ENCODE measurements at places on chromosomes 12 and 14. TPM values are rescaled to one million over a fixed set of nuclear protein-coding genes. Genes with fewer than 3 reads are reported as not detected.

The TSPAN19 gene
- not detected for total RNA-seq

DNA sequence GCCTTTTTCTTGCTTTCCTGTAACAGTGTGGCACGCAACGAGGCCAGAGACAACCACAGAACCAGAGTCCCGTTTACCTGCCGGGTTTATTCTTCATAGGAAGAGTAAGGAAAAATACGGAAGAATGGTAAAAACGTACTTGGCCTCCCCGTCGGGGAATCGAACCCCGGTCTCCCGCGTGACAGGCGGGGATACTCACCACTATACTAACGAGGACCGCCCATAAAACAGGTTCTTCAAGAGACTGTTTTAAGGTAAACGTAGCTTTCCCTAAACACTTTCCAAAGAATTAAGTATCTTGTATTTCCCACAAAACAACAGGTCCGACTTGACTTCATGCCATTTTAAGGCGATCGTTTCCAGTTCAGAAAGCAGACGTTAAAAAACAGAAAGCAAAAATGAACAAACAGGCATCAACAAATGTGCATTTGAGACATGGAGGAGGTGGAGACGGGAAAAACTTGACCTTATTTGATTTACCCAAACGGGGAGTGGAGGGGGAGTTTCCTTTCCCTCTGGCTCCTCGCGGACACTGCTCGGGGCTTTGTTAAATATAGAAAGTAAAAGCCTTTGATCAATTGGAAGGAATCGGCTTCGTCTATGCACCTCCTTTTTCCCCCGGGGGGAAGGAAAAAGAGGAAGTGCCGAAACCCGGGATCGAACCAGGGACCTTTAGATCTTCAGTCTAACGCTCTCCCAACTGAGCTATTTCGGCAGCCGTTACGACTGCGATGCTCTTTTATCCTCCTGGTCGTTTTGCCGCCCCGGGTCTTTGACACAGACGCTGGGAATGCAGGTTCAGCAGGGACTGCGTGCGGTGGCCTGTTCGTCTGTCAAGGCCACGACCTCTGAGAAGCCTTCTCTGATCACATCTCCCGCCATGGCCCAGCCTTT is 13.0 kb upstream of the UBC start:
- H3K4me1 ChIP-seq, result peaks cover 12% of the 10 kb centered on the region
- H3K4me3 ChIP-seq, result peak overlapping the region; percentile 85
- H3K27ac ChIP-seq, result peak overlapping the region; percentile 72
- DNase-seq, result peak; percentile 78

GRCh38 chr14:71698673-71699072 is 233.6 kb upstream of the RGS6 start:
- no peak overlapping the region for H3K27ac ChIP-seq
- no peaks in the 10 kb centered on the region for H3K27me3 ChIP-seq
- no peaks in the 10 kb centered on the region for H3K4me1 ChIP-seq
- no peak for DNase-seq

DNA sequence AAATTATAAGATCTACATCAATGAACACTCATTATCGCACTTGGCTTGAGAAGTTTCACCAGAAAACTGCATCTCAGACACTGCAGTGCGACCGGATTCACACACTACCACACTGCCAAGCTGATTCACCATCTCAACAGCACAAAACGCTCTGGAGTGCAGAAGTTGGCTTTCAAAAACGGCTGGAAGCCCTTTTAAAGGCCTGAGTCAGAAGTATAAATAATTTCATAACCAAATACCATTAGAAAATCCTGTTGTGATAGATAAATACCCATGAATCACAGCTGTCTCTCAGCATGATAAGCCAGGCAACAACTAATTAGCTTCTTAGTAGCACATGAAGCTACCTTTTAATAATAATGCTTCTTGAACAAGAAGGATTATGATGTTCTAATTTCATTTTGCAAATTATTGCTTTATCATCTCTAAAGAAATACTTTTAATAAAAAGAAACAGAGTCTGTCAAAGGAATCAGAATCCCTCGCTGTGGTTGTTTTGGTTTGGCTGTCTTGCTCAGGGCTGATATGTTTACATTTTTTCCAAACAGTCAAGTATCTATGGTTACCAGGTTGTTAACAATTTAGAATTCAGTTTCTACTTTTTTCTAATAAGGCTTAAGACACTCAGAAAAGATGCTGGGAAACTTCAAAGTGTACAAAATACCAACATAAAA is 51.2 kb downstream of the SLC2A13 start:
- no peaks in the 10 kb centered on the region for H3K4me1 ChIP-seq
- H3K36me3 ChIP-seq, result no peaks in the 10 kb centered on the region
- no peak overlapping the region for H3K4me3 ChIP-seq
- no peaks in the 10 kb centered on the region for H3K27me3 ChIP-seq
- no peak overlapping the region for H3K27ac ChIP-seq

- H3K4me1 ChIP-seq, result peaks cover 20% of the 10 kb centered on the region
- H3K4me3 ChIP-seq, result no peak overlapping the region
- no peak overlapping the region for H3K27ac ChIP-seq
- H3K27me3 ChIP-seq, result no peaks in the 10 kb centered on the region
These were observed 66.7 kb downstream of the ZFP36L1 start for GRCh38 chr14:68726093-68726695.

DNA sequence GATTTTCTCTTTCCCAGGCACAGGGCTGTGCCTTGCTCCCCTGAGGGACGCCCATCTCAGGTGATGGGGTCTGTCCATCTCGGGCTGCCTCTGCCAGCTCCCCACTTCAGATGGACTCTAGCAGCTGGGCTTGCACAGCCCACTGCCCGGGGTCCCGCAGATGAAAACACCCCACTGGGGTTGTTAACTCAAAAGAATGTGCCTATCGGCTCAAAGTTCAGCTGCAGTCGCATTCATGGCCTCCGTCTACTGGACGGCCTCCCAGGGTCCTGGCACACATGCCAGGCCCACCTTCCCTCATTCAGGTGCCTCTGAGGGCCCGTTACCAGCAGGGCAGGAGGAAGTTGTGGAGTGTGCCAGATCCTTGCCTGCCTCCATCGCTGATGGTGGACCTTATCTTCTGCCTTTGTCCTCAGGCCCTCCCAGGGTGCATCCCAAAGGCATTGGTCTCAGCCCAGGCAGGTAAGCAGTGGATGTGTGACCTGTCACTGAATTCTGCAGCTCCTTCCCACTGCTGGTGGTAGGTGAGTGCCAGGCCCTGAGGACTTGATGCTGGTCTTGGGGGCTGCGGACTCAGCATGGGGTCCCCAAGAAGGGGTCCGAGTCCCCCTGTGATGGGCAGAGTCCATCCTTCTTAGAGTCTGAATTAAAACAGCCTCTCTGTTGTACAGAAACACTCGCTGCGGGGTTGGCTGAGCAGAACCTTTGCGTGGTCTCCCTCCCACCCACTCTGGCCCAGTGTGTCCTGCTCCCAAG is 324.6 kb upstream of the DIO3 start:
- H3K27me3 ChIP-seq, result no peaks in the 10 kb centered on the region
- H3K4me1 ChIP-seq, result no peaks in the 10 kb centered on the region
- H3K4me3 ChIP-seq, result no peak overlapping the region
- no peak overlapping the region for H3K27ac ChIP-seq
- no peak for DNase-seq

- H3K4me1 ChIP-seq, result peaks cover 3% of the 10 kb centered on the region
- H3K27me3 ChIP-seq, result no peaks in the 10 kb centered on the region
- no peak for DNase-seq
- no peak overlapping the region for H3K4me3 ChIP-seq
- no peak overlapping the region for H3K27ac ChIP-seq
- peaks cover 66% of the 10 kb centered on the region for H3K36me3 ChIP-seq
These were observed 19.9 kb downstream of the RPS6KL1 start for GRCh38 chr14:74902941-74903705.

- DNase-seq, result no peak
- H3K4me3 ChIP-seq, result no peak overlapping the region
- peaks cover 68% of the 10 kb centered on the region for H3K4me1 ChIP-seq
- H3K27ac ChIP-seq, result peak overlapping the region; percentile 94
- peaks cover 22% of the 10 kb centered on the region for H3K36me3 ChIP-seq
These were observed 4.3 kb downstream of the GAPDH start for GRCh38 chr12:6538420-6539313.

DNA sequence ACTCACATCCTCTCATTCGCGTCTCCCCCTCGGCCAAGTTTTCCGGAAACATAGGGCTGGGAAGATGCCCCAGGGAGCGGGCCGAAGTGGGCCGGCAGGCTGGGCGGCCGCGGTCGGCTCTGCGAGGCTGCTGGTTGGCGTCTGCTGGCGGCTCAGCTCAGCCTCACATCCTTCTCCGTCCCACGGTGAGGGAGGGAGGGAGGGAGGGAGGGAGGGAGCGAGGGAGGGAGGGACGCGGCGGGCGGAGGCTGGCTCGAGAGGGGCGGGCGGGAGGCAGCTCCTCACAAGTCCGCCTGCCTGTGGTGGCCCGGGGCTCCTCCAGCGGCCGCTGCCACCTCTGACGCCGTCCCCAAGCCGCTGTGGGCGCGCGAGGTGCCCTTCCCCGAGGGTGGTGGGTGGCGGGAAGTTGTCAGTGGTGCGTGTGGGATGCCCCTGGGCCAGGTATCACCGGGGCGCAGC is 93.8 kb downstream of the RFLNA start:
- peak; percentile 60 for DNase-seq
- no peak overlapping the region for H3K4me3 ChIP-seq
- H3K27ac ChIP-seq, result no peak overlapping the region
- H3K4me1 ChIP-seq, result peaks cover 19% of the 10 kb centered on the region
- peaks cover 8% of the 10 kb centered on the region for H3K36me3 ChIP-seq

GRCh38 chr14:66624336-66624937 is 116.5 kb downstream of the GPHN start:
- H3K36me3 ChIP-seq, result no peaks in the 10 kb centered on the region
- no peak overlapping the region for H3K27ac ChIP-seq
- no peak overlapping the region for H3K4me3 ChIP-seq
- peak; percentile 29 for DNase-seq

DNA sequence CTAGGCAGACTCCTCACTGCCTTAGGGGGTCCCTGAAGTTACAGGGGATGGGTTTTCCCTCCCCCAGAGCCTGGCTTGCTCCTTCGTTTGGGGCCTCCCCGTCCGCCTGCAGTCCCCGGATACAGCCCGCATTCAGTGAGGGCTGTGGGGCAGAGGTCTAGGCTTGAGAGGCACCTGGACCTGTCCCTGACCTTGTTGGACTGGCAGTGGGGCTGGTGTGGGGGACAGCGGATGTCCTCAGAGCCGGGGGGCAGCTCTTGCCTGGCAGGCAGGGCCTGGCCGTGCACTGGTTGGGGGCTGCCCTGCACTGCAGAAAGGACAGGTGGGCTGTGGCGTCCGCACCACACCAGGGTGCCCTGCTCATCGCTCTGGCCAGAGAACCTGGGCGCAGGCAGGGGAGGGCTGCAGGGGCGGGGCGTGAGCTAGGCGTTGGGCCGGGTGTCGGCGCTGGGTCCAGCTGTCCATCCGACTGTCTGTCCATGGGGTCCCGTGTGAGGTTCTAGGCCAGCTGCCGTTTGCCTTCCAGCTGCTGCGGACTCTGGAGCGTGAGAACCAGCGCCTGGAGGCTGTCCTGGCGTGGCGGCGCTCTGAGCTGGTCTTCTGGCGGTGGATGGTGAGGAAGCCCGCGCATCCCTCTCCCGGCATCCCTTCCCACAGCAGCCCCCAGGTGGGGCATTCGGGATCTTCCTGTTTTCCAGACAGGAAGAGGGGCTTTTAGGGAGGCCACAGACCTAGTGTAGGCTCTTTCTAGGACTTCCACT is 6.0 kb downstream of the TEDC1 start:
- H3K36me3 ChIP-seq, result no peaks in the 10 kb centered on the region
- H3K27me3 ChIP-seq, result no peaks in the 10 kb centered on the region
- no peak for DNase-seq

DNA sequence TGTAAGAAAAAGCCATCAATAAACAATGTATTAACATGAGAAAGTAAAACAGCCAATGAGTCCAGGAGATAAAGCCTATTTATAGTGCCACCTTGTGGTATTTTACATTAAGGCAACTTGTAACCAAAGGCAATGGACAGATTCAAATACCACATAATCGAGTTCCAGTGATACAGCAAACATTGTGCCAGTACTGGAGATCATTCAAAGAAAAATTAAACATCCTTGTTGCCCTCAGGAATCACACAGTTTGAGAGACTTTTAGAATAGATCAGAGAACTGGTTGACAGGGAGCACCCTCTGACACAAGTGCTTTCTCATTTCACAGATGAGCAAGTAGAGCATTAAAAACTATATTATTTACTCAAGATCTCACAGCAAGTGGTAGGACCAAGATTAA is 98.1 kb downstream of the DDHD1 start:
- no peaks in the 10 kb centered on the region for H3K4me1 ChIP-seq
- no peaks in the 10 kb centered on the region for H3K27me3 ChIP-seq
- no peak overlapping the region for H3K4me3 ChIP-seq
- no peak overlapping the region for H3K27ac ChIP-seq
- H3K36me3 ChIP-seq, result peaks cover 40% of the 10 kb centered on the region

GRCh38 chr12:14547571-14547970 is 20.1 kb downstream of the PLBD1 start:
- no peaks in the 10 kb centered on the region for H3K36me3 ChIP-seq
- no peaks in the 10 kb centered on the region for H3K27me3 ChIP-seq
- DNase-seq, result no peak
- no peaks in the 10 kb centered on the region for H3K4me1 ChIP-seq

DNA sequence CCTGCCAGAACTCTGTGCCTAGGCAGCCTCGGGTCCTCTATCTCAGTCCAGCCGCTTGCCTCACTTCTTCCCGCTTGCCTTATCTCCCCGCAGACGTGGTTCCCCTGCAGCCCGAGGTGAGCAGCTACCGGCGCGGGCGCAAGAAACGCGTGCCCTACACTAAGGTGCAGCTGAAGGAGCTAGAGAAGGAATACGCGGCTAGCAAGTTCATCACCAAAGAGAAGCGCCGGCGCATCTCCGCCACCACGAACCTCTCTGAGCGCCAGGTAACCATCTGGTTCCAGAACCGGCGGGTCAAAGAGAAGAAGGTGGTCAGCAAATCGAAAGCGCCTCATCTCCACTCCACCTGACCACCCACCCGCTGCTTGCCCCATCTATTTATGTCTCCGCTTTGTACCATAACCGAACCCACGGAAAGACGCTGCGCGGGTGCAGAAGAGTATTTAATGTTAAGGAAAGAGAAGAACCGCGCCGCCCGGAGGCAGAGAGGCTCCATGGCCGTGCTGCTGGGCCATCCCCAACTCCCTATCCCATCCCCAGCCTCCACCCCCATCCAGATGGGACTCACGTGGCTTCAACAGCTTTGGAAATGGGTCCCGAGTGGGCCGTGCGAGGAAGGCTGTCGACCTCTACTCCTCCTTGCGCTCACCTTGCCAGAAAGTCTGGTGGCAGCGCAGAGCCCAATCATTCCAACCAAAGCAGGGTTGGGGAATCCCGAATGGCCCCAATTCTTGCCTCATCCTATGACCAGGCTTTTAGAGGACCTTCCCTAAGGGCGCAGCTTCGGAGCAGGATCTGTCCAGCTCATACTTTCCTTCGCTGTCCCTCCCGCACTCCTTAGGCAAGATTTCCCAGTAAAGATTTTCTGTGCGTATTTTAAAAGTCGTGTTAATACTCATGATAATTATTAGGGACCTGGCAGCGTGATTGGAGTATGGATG is 6.5 kb downstream of the HOXC13 start:
- H3K4me3 ChIP-seq, result no peak overlapping the region
- H3K36me3 ChIP-seq, result no peaks in the 10 kb centered on the region
- no peak overlapping the region for H3K27ac ChIP-seq
- no peak for DNase-seq
- peaks cover 65% of the 10 kb centered on the region for H3K27me3 ChIP-seq

Measured in CD4-positive, CD25-positive, alpha-beta regulatory T cell (primary cell).